NCI-H1694 (cell line): ENCODE measurements at places on chromosomes 2 and 18.

DNA sequence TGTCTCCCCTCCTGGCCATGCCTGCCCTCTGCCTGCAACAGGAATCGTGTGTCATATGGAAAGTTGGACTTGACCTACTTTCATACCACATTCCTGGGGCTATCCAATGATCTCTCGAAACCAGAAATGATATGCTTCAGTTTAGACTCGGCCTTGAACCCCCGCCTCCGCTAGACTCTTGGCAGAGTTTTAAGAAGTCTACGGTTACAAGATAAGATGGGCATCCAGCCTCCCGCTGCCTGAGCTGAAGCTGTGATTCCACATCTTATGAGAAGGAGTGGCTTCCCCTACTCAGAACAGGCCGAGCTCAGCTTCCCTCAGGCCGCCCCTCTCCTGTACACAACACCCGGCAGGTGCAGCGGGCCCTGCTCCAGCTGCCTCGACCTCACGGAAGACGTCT lies 73.9 kb downstream of the MTCL1 start:
- no peak for DNase-seq

DNA sequence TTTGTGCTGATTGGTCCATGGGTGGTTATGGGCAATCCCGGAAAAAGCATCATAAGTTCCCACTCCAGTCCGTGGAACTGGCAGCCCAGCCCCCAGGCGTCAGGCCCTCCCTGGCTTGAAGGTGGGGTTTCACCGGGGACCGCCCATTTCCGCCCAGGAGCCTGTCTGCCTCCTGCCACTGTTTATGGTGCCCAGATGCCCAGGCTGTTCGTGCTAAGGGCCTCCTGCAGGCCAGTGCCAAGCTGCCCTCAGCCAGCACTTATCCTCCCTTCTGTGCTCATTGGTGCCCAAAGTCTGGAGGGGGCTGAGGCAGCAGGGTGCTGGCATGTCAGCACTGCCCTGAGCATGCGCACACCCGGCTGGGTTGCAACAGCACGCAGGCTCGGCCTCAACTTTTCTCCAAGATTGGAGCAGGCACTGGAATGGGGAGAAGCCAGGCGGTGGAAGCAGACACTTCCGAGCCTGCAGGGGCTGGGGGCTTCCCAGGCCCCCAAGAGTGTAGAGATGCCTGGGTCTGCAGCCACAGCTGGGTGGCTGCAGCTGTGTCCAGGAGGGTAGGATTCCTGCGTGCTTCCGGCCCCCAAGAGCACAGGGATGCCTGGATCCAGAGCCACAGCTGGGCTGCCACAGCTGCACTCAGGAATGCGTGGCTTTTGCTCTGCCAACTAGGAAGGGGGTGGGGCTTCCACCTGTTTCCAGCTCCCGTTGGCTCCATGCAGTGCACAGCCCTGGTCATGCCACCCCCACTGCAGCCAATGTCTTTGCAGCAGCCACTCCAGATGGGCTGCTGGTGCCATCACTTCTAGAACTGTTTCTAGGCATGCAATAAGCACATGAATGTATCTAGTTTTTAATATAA lies 74.0 kb downstream of the AGPS start:
- no peak for DNase-seq

- DNase-seq, result peak; percentile 38
These were observed 4.7 kb downstream of the EEF1B2 start for GRCh38 chr2:206164261-206164862.

GRCh38 chr2:172172513-172173173 lies 69.9 kb upstream of the DLX2 start:
- peak; percentile 38 for DNase-seq

DNA sequence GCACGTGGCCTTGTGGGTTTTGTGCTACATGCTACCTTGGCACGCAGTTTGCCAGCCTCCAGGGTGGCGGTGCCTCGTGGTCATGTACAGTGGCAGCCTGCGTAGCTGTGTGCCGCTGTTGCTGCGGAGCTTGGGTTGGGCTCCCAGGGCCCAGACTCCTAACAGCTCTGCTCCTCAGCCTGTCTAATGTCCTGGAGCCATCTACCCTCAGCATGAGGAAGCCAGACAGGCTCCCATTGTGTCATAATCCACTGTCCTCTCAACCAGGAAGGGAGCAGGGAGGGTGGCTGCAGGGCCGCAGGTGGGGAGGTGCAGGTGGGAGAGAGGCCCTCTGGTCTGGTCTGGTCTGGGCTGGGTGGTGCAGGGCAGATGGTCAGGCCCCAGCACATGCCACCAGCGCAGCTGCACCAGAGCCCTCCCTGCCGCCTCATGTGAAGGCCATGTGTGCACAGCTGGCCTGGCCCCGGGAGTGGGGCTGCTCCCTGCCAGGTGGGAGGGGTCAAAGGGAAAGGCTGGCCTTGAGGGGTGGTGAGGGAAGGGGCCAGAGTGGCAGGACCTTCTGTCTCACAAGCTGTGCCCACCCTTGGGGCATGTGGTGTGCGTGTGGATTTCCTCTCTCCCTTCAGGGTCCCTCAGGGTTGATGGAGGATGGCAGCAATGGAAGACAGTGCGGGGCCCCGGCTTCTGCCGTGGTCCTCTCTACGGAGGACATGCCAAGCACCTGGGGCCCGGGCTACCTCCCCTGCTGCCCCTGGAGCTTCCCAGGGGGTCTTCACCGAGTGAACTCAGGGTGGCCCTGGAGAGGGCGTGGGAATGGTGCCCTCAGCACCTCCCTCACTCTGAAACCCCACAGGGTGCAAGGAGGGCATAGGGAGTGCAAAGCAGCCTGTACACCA lies 4.8 kb downstream of the ATOH8 start:
- no peak for DNase-seq

DNA sequence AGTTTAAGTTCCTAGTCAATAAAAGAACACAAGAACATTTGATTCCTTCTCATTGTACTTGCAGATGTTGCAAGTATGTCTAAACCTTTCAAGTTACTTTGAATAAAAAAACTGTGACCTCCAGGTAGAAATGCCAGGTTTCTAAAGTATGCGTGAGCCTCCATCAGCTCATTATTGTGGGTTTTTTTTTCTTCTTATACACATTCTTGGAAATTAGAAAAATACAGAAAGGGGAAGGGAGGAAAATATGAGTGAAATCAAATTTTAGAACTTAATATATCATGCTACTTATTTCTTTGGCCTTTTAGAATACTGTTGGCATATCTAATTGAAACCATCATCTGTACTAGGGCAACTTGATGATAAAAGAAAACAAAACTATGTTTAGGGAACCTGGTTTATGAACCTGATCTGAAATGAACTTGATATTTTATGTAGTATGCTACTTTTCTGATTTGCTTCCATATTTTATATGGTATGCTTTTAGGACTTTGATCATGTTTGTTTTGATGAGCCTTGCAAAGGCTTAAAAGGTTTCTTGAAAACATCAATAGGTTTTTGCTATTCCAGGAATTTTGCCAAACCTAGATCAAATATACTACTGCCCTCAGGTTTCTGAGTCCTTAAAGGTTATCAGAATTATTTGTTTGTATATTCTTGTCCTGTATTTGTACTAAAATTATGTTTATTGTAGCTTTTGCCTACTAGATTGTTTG lies 130.7 kb upstream of the MAP3K20 start:
- DNase-seq, result no peak

DNA sequence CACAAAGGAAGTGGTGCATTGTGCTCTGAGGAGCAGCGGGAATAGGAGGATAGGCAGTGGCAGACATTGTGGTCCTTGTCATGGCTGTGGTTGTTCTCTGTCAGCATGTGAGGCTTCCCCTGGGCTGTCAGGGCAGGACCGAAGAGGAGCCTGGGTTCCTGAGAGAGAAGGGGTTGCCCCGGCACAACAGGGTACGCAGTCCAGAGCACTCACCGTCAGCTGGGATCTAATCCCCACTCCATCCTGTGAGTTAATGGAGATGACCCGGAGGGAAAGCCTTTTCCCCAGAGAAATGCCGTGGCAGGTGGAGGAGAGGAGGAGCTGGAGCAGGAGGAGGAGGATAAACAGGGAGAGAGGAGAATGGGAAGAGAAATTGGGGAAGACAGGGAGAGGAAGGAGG lies 396.7 kb upstream of the HS6ST1 start:
- no peak for DNase-seq

GRCh38 chr18:58345875-58346274 lies 283.0 kb downstream of the ALPK2 start:
- DNase-seq, result no peak
